ENCODE measurements at places on chromosomes 1 and 21.

GRCh38 chr1:94804442-94804837 is 15.7 kb upstream of the SLC44A3 start:
- no peak for DNase-seq

DNA sequence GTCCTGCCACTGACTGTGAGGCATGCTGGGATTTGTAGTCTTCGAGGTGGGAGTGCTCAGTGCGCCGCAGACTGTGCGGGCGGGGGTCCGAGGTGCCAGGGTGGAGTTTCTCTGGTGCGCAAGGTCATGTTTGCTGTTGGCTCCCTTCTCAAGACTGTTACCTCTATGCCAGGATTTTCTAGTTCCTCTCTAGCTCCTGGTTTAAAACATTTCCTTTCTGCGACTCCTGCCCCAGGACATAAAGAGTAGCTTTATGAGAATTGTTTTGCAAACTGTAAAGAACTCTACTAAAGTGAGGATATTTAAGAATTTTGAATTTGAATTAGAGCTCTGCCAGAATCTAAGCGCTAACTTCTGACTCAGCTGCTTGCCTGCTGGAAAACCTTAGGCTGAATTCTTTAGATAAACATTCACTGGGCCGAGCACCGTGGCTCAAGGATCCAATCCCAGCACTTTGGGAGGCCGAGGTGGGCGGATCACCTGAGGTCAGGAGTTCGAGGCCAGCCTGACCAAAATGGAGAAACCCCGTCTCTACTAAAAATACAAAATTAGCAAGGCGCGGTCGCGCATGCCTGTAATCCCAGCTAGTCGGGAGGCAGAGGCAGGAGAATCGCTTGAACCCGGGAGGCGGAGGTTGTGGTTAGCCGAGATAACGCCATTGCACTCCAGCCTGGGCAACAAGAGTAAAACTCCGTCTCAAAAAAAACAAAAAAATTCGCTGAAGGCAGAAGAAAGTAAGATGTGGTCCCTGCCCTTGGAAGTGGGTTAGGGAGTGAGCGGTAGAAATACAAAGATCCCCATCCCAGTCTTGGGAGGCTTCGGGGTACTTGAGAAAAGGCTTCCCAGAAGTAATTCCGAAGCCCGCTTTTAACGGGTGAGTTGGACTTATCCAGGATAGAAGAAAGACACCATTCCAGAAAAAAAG is 992 bp upstream of the USP48 start:
- peak; percentile 62 for DNase-seq

GRCh38 chr1:61572046-61572445 is 152.9 kb downstream of the TM2D1 start:
- no peak for DNase-seq

- DNase-seq: no peak
Measured at GRCh38 chr1:234633246-234634003, 23.4 kb upstream of the IRF2BP2 start.

DNA sequence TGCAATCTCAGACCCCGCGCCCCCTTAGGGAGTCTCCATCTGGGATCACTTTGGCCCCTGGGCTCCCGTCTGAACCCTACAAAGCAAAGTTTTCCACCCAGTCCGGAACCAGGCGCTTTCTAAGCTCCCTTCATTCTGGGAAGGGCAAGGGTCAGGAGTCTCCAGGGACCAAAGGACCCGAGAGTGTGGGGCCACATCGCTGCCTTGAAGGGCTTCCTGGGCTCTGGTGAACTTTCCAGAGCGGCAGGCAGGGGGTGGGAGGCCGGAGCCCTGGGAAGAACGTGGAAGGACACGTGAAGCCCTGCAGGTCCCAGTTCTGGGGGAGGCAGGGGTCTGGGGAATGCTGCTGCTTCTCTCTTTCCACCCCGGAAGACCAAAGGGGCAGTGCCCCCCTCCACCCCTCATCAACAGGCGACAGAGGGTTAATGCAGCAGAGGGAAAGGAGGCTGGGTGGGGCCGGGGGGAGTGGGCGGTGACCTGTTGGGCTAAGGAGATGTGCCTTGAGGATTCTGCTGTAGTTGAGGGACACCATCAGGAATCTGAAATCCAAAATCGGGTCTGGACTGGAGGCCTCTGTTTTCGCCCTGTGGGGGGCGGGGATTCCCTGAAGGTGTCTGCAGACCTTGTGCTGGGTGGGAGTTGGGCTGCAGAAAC is 734 bp downstream of the CDK18 start:
- DNase-seq: no peak
